ENCODE measurements at places on chromosomes 3 and 15.

DNA sequence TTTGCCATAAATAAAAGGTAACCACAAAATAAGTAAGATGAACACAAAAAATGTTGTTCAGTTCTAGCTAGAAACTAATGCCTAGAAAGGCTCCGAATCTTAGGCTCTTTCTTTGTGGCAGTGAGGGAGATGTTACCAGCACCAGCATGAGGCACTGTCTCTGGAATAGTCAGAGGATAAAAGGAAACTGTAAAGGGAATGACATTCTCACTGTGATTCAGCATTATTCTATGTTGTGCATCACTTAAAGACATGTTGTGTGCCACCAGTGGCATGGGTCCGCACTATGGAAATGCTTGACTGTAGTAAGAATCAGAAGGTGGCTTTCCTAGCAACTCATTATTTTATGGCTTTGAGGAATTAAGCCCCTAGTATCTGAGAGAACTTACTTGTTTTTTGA is 70.8 kb downstream of the SEC22A start:
- DNase-seq = no peak

DNA sequence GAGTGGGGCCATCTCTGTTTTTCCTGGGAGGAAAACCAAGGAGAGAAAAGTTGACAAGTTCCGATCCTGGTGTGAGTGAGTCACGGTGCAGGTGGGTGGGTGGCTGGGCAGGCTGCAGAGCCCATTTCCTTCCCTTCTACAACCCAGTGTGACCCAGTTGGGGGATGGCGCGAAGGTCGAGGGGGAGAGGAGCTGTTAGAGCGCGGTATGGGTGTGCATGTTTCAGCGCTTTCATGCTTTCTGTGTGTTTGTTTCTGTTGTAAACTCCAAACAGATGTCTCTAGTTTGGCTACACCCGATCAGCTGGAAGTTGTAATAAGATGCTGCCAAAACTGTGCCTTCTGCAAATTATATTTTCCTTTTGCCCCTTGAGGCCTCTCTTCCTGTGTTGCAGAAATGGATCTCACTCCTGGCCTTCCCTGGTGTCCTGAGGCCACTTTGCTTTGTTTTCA is 3.8 kb downstream of the FAM43A start:
- peak; percentile 87 for DNase-seq

- no peak for DNase-seq
These were observed 1.5 kb downstream of the CIB1 start for GRCh38 chr15:90232196-90232595.

- DNase-seq = no peak
These were observed 856 bp upstream of the TM4SF19 start for GRCh38 chr3:196339044-196339443.

DNA sequence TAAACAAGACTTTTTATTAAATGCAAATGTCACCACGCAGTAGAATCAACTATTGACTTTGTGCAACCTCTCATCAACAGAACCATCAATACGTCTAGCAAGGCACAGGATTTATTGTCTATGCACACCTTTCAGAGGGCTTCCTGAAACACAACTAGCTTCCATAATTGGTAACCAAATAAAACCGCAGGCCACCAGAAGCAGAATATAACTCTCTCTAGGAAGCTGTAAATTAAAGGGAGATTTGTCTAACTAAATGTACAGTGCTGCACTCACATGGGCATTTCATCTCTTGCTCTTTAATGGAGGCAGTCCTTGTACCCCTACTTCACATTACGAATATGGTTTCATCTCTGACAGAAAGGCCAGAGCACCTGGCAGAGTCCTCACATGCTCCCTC is 93.0 kb downstream of the FHIT start:
- no peak for DNase-seq

DNA sequence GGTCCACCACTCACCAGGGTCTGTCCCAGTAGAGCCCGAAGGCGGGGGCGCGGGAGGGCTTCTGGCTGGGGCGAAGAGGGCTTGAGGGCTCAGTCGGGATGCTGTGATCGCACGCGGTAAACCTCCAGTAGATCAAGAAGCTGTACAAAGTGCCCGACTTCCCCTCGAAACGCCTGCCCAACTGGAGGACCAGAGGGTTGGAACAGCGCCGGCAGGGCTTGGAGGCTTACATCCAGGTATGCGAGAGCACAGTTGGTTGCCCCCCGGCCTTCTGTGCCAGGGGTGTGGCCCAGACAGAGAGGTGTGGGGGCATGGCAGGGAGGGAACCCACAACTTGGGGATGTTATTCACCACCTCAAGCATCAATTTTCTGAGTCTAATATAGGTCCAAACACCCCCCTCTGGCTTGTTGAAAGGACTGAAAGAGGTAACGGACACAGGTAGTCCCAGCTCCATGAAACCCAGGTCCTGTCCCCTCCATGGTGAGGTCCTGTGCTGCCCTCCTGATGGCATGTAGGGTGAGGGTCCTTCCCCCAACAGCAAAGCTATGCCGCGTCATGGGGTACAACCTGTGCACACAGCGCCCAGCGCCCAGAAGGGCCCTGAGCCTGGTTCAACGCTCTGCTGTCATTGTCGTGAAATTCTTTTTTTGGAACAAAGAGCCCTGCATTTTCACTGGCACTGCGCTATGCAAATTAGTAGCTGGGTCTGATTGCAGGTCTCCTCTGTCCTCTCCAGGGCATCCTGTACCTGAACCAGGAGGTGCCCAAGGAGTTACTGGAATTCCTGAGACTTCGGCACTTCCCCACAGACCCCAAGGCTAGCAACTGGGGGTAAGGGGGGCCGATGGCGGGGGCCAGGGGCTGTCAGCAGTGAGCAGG is 1.2 kb downstream of the SNX22 start:
- peak; percentile 45 for DNase-seq

DNA sequence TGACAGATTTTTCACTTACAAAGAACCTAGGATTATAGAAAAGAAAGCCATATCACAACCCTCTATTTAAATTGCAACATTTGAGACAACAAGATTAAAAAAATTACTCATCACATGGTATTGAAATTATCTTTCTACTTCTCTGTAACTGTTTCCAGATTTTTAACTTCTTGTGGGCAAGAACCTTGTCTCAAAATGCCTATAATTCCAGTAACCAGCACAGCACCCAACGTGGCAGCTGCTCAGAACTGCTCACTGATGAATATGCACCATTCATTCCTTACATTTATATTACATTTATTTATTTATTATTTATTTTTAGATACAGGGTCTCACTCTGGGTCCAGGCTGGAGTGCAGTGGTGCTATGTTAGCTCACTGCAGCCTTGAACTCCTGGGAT is 216.1 kb downstream of the THRB start:
- no peak for DNase-seq

GRCh38 chr3:109072194-109072593 is 45.7 kb downstream of the MORC1 start:
- DNase-seq = no peak

DNA sequence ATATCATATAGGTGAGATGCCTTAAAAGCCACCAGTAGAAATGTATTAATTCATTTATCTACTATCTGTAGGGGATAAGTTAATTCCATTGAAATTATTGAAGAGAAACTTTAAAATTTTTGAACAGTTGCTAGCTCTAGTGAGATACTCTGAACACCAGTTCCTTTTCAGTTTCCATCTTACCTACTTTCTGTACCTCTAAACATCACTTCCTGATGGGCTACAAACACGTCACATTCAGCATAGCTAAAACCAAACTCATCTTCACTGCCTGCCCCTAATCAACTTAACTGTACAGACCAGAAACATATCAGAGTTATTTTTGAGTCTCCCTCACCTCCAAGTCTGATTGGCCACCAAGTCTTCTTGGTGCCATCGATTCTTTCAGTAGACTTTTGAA is 88.9 kb downstream of the FEZF2 start:
- no peak for DNase-seq

- no peak for DNase-seq
These were observed 54.2 kb downstream of the DTWD1 start for GRCh38 chr15:49675041-49675440.

DNA sequence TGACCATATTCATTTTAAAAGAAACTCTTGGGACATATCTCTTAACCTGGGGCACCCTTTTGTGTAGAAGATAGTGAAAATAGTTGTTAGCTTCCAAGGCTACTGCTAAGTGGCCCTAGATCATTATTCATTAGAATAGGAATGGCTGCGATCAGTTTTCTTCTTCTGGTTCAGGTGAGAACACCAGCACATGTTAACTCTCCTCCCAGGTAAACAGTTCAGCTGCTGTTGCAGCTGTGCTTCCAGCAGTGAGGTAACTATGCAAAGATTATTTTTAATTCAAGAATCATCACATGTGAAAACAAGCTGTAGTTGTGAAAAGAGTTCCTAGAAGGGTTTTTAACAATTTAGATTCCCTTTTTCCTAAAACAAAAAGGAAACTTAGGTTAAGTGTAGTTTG is 43.3 kb downstream of the ZPLD1 start:
- DNase-seq = no peak

- DNase-seq = no peak
These were observed 78.1 kb downstream of the STT3B start for GRCh38 chr3:31610700-31611275.

GRCh38 chr3:15107075-15107947 is 8.4 kb upstream of the RBSN start:
- DNase-seq = no peak

DNA sequence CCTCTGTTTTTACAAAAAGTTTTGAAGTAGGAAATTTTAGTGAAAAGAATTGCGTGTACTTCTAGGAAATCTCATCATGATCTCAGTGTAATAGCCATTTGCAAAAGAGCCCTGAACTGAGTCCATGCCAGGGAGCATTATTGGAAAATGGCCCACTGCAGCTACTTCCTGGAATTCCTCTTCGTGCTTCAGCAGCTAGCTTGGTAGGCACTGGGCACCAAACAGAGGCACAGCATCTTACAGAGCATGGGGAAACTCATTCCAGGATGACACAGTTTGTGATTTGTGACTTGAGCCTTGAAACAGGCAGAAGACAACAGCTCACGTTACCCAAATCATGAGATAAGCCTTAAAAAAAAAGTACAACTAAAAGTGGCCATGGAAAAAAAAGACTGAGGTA is 179.1 kb downstream of the WDR72 start:
- DNase-seq = no peak

- DNase-seq = no peak
These were observed 30.6 kb upstream of the ZSCAN2 start for GRCh38 chr15:84570164-84570735.

GRCh38 chr15:78628227-78628626 is 7.4 kb upstream of the CHRNA3 start:
- no peak for DNase-seq

GRCh38 chr15:45747426-45747825 is 112.6 kb downstream of the SQOR start:
- DNase-seq = no peak

DNA sequence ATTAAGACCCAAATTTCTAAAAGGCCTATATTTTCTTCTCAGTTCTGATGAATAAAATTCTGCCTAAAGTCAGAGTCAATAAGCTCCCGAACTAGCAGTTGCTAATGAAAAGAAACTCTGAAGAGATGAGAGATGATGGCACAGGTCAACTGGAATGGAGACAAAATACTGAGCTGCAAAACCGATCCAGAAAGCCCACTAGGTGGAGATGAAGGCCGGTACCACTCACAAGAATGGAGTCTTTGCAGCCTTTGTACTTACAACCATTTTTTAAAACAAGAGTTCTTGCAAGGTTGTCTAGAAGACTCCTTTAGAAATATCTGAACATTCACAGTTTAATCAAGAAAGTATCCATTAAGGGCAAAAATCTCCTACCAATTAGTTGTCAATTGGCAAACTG is 119.9 kb upstream of the TJP1 start:
- DNase-seq = no peak

DNA sequence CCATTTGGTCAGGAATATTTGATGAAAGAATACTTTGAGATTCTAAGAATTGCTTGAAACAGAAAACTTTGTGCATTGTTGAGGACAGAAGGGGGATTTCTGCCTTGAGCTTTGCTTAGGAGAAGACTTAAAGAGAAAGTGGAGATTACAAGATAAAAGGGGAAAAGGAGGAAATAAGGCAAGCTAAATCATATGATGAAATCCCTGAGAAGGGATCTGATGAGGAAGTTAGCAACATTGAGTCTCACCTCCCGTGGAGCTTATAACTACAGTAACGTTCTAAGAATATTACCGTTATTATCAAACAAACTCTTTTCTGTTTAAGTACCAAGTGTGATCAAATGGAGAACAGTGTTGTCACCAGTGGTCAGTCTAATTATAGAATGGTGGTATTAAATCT is 414.7 kb upstream of the NAALADL2 start:
- DNase-seq = no peak

DNA sequence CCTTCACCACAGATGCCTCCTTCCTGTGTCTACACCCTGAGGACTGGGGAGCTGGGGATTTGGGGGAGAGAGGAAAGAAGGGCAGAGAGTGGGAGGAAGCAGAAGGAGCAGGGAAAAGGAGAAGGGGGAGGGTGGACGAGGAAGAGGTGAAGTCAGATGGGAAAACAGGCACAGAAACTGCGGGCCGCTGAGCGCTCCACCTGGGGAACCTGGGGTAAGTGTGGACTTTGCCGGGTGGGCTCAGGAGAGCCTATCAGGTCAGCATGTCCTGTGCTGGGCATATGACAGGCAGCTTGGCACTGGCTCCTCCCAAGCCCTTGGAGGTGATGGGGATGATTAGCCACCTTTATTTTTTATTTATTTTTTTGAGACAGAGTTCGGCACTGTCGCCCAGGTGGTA is 62.6 kb downstream of the CORO2B start:
- no peak for DNase-seq

- DNase-seq = no peak
These were observed 21.4 kb downstream of the CCR1 start for GRCh38 chr3:46186471-46187340.

GRCh38 chr15:62665449-62665848 is 377.1 kb upstream of the TPM1 start:
- no peak for DNase-seq

DNA sequence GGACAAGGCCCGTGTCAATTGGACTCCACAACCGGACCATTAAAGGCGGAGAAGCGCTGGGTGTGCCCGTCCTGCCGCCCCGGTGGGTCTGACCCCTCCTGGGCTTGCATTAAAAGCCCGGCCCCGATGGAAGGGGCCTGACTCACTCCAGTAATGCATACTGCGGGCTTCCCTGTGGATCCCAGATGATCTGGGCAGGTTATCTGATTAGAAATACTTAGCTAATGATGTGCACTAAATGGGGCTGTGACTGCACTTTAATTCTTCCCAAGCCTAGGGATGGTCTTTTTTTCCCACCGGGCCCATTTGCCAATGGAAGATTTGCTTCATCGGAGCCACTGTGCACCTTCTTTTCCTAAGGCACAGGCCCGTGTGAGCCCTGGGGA is 124.9 kb downstream of the TMEM266 start:
- no peak for DNase-seq

- DNase-seq = peak; percentile 70
These were observed at the start of gene SPTSSB for GRCh38 chr3:161371441-161372320. SPTSSB (minus strand) TSS chr3:161371517; CDS start chr3:161346323, 25,194 bp downstream.

DNA sequence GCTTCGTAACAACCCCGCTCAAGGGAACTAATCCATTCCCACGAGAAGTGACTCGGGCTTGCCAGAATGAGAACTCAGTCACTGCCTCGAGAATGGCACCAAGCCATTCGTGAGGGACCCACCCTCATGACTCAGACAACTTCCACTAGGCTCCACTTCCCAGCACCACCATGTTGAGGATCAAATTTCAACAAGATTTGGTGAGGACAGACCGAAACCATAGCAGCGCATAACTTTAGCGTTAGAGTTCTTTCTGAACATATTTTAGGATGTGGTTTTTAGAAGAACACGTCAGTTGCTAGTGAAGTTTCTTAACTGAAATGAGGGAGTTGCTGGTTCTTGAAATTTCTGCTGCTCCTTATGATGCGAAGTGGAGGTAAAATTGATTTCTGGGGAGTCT is 13.5 kb downstream of the PTPRG start:
- DNase-seq = no peak

Data from NCI-H2171 treated with DMSO at 0.1 percent for 48 hours (cell line).